Fibroblast of skin of left quadriceps (primary cell): ENCODE measurements at places on chromosomes 11 and 22.
A peak's percentile ranks its signal among the peaks of the same experiment; 100 is the strongest.

GRCh38 chr11:73194593-73194992, 23.5 kb upstream of the P2RY2 start:
- DNase-seq, result no peak

- DNase-seq, result no peak
These were observed 9.1 kb downstream of the PIWIL4 start for GRCh38 chr11:94576306-94576705.

DNA sequence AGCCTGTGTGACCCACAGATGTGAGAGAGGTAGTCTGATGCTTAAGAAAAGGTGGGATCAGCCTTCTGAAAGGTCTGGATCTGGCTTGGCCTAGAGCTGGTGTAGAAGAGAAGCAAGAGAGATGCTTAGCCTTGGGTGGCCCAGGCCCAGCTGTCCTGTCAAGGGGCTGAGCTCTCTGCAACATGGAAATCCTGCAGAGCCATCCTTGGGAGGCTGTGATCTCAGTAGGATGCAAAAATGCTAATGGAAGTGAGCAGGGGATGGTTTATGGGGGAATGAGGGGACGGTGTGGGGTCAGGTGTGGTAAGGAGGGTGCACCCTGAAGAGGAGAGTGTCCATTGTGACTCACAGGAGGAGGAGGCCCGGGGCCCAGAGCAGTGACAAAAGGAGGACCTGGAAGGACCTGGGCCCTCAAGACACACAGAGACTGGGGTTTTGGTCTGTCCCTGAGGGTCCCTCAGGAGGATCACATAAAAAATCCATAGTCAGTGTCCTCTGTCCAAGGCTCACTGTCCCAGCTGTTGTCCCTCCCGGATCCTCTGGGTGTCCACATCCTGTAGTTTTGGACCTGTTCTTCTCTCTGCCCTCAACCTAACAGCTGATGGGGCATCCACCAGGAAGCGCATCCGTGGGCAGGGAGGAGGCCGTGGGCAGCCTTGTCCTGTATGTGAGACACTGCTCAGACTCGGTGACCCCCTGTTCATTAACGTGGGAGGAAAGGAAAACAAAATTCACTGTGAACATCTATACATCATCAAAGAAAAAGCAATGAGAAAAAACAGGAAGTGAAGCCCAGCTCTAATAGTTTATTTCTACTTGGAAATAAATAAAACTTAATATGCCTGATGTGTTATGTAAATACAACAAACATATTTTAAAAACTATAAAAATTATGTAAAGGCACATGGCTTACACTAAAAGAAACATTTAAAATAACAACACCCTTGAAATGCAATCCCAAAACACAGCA, 129.8 kb downstream of the ZNF280B start:
- no peak for DNase-seq

DNA sequence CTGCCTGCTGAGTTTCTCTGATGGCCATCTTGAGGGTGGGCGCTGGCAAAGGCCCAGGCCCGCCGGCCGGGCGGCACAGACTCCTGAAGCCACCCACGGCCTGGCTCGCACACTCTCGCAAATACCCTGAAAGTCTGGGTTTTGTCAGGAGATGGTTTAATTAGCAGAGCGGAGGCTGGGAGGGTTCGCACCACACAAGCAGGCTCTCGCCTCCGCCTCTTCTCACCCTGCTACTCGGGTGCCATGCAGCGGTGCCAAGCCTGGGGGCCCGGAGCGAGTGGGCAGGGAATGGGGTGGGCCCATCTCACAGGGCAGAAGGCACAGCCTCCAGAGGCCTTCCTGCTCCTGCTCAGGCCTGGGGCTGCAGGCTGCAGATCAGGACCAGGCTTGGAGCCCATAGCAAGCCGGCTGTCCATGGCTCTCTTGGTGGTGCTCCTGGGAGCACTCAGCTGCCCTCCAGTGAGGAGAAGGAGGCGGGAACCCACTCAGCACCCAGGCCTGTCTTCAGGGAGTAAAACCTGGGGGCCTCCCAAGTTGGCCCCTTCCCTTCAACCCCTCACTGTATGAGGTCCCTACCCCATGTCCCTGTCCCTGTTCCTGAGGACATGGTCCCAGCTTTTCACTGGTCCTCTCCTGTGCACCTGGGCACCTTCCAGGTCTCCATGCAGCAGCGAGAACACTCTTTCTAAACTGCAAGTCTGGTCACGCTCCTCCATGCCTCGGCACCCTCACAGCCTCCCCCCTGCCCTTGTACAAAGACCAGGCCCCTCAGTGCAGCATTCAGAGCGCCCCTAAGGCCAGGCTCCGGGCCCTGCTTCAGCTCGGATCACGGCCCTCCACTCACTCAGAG, 62.0 kb downstream of the FLRT1 start:
- no peak for DNase-seq

DNA sequence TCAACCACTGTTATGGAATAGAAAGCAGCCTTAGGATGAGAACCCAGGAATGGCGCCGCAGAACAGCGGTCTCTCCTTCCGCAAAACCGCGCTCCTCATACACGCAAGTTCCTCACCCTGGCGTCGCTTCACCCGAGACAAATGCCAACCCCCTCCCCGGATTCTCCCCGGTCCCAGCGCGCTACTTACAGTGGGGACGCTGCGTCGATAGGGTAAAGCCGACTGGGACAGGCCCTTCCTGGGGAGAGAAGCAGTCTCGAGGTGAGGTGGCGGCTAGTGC, 287 bp downstream of the RPS13 start:
- DNase-seq, result no peak

DNA sequence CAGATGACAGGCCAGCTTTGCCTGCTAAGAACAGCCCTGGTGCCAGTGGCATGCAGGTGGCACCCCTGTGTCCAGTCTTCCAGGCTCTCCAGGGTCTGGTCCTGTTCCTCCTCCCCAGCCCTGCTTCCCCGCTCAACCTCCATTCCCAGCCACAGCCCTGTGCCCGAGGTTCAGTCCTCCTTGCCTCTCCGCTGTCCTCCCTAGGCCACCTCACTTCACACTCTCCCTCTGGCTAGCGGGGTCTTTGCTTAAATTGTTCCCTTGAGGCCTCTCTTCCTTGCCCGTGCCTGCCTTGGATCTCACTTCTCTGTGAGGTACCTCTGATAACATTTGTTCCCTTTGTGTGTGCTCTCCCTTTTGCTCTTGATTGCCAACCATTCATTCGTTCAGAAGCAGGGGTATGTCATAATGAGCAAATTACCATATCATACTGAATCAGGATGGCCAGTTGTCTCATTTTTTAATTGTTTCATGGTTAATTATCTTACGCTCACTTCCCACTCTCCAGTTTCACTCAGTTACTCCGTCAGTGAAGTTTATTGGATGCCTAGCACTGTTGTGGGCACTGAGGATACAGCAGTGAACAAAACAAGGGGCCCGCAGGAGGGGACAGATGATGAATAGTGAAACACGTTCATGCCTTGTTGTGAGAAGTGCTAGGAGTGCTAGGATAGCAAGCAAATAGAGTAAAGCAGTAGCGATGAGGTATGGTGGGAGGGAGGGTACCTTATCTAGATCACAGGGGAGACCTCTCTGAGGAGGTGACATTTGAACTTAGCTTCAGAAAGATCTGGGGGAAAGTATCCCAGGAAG, 7.4 kb downstream of the BMAL1 start:
- DNase-seq, result no peak

- DNase-seq, result no peak
These were observed 12.6 kb upstream of the UCP2 start for GRCh38 chr11:73995247-73995646.

DNA sequence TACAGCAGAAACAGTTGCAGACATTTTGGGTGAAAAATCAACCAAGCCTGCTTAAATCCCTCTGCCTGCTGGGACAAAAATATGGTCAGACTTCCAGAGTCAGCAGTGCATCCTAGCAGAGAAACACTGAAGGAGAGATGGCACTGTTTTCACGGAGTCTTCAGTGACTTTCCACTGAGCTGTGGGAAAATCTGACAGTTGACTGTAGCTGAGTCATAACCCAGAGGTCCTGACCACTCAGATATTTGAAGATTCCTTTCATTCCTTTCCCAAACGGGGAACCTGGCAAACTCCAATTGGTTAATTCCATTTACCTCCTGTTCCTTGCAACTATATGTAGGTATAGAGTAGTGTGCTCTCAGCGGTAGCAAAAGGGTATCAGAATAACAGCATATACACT, 20.9 kb upstream of the UPB1 start:
- DNase-seq, result peak; percentile 76

- no peak for DNase-seq
These were observed 122.3 kb downstream of the GRIK4 start for GRCh38 chr11:120633616-120634393.

- no peak for DNase-seq
These were observed 28.1 kb downstream of the TENM4 start for GRCh38 chr11:79412761-79413160.

DNA sequence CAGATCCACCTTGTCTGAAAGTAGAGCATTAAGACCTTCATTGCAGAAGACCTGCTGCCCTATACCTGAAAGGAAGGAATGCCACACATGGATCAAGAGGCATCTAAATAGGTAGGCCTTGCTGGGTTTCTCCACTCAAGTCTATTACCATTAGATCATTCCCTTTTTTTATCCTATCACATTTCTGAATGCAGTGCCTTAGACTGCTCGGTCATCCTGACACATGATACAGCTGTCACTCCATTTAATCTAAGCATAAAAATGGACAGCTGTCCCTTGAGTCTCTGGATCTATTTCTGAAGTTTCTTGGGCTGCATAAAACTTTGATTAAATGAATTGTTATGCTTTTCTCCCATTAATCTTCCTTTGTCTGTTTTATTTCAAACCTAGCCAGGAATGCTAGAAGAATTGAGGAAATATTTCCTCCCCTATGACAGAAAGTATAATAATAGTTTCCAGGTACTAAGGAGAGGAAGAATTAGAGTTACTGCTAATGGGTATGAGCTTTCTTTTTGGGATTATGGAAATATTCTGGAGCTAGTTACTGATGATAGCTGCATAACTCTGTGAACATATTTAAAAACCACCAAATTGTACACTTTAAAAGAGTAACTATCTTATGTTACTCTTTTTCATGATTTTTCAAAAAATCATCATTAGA, 88.0 kb downstream of the DLG2 start:
- no peak for DNase-seq
